ENCODE measurements at places on chromosomes 13 and 19.

GRCh38 chr19:940591-941291 is 14.9 kb downstream of the ARID3A start:
- peak; percentile 81 for DNase-seq

- peak; percentile 59 for DNase-seq
Measured at GRCh38 chr19:50465986-50466705, 10.2 kb upstream of the EMC10 start.

GRCh38 chr13:35255241-35255640 is 221.2 kb downstream of the MAB21L1 start:
- no peak for DNase-seq

GRCh38 chr19:3403489-3404323 is 37.3 kb downstream of the NFIC start:
- DNase-seq, result peak; percentile 94

DNA sequence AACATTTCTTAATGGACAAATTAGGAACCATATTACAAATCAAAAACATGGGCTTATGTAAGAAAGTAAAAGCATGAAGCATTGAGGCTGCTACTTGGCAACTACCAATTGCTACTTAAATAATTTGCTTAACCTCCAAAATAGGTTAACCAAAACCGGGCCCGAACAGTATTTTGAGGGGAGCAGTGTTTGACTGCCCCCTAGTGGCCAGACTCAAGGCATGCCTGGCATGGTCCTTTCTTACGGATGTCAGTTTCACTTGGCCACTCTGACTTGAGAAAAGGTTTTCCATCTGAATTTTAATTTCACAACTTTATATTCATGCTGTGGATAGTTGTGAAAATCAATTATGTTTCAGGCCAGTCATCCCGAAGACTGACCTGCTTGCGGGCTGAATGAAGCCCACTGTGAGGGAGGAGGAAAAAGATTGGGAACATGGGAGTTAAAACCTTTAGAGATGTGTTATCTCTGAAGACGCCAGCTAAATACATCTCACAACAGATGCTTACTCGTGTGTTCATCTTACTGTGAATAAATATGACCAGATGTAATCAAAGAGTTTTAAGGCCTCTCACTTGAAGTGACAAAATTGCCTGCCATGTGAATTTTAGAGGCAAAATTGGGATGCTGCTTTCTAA is 2.9 kb downstream of the RXFP2 start:
- peak; percentile 77 for DNase-seq

GRCh38 chr19:4430760-4431159 is 26.8 kb downstream of the UBXN6 start:
- DNase-seq, result no peak

- DNase-seq, result no peak
Measured at GRCh38 chr19:12763100-12763499, 11.5 kb downstream of the BEST2 start.

DNA sequence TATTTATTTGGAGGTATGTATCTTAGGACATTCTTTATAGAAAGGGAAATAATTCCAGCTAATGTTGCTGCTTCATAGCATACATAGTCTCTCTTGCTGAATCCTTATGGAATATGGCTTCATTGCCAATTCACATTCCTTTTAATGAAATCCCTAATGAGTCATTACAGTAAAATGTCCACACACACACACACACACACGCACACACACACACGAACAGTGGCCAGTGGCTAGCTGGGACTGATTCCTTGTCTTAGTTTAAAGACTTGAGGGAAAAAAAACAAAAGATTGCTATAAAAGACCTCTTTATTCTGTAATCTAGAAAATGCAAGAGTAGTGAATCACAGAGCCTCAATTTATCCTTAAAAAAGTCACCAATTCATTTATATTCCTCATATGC is 301.6 kb downstream of the SLITRK6 start:
- peak; percentile 72 for DNase-seq

GRCh38 chr13:66624302-66624701 is 605.8 kb downstream of the PCDH9 start:
- no peak for DNase-seq

GRCh38 chr19:5333581-5334365 is 6.8 kb downstream of the PTPRS start:
- no peak for DNase-seq

- peak; percentile 59 for DNase-seq
Measured at GRCh38 chr19:1016647-1017114, 4.2 kb downstream of the TMEM259 start.

- DNase-seq, result no peak
Measured at GRCh38 chr19:5225486-5226345, 114.9 kb downstream of the PTPRS start.

DNA sequence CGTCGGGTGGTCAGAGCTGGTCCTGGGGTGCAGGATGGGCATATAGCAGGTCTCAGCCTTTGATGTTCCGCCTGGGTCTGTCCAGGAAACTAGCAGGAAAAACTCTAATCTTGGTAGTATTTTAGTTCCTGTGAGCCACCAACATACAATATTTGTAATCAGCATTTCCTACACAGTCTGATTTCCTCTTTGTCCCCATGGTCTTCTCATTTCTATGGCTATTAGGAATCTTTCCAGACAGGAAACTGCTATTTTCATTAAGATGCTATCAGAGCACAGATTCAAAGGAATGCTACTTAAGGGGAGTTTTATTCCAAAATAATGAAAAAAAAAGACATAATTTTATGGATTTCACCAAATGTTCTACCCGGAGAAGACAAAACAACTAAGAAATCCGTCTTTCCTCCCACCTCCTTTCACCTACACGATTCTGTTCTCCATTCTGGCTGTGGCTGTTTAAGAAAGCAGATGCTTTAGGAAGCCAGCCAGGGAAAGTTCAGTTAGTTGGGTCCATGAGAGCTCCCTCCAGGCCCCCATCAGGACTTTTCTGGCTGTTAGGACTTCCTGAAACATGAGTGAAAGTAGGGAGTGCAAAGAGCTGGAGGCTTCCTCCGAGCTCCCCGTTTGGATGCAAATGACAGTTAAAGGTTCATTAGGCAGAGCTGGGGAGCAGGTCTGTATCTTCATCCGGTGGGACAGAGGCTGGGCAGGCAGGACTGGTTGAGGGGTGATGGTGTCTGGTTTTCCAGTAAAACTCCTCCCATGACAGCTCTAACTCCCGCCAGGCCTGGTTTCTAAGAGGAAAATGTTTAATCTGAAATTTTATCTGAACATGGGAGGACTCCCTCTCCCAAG is 36.3 kb downstream of the SHISA2 start:
- no peak for DNase-seq

GRCh38 chr19:18610245-18610555 is 2.5 kb upstream of the TMEM59L start:
- no peak for DNase-seq

GRCh38 chr19:45575216-45575615 is 9.4 kb downstream of the OPA3 start:
- DNase-seq, result no peak

GRCh38 chr19:6480848-6481415 is 655 bp downstream of the DENND1C start:
- DNase-seq, result no peak

- no peak for DNase-seq
Measured at GRCh38 chr19:38130399-38130798, 93.6 kb downstream of the DPF1 start.

GRCh38 chr13:49315756-49316482 is 68.2 kb downstream of the CDADC1 start:
- no peak for DNase-seq

DNA sequence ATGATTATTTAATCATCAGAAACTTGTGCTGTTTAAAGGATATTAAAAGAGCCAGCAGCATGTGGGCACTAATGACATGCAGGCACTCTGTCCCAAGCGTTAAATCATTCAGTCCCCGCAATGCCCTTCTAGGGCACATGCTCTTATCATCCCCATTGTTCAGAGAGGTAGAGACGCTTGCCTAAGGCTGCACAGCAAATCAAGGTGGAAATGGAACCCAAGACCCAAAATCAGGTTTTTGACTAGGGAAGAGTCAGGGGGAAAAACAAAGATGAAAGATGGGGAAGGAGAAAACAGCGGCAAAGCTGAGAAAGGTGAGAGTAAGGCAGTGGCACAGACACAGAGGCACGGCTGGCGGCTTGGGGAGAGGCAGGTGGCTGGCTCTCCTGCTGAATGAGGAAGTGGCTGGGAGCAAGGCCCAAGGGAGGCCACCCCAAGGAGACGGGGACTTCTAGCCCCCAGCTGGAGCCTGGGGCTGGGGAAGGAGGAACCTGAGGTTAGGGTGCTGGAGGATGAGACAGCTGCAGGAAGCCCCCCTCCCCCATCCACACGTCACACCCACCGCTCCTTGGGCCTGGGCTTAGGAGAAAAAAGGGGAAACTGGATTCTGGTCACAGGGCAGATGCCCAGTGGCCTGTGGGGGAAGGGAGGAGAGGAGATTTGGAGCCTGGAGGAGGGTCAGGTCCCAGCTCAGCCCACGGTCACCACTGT is 1.0 kb upstream of the TYROBP start:
- no peak for DNase-seq

- peak; percentile 32 for DNase-seq
Measured at GRCh38 chr13:40120288-40120687, 464.8 kb downstream of the COG6 start.

GRCh38 chr13:83215627-83216026 is 666.6 kb downstream of the SLITRK1 start:
- no peak for DNase-seq

DNA sequence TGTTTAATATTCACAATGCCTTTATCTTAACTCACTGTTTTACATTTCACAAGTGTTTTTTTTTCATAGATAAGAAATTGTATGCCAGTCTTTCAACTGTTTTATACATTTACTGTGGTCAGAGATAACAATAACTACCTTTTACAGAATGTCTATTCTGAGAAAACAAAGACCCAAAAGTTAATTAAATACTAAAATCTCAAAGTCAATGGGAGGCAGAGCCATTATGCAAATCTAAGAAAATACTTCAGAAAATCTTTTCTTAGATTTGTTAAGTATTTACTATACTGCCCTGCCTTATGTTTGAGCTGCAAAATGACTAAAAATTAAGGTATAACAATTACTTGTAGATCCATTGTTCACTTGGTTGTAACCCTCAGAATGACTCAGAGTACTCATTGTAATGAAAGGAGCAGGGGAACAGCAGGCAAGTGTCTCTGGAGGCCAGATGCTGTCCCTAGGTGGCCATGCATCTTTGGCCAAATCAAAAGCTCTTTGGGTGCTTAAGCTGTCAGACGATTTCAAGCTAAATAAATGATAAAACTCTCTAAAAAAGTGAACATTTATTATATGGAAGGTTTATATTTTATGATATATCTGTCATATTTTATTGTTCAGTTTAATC is 770.1 kb upstream of the PCDH20 start:
- DNase-seq, result no peak

DNA sequence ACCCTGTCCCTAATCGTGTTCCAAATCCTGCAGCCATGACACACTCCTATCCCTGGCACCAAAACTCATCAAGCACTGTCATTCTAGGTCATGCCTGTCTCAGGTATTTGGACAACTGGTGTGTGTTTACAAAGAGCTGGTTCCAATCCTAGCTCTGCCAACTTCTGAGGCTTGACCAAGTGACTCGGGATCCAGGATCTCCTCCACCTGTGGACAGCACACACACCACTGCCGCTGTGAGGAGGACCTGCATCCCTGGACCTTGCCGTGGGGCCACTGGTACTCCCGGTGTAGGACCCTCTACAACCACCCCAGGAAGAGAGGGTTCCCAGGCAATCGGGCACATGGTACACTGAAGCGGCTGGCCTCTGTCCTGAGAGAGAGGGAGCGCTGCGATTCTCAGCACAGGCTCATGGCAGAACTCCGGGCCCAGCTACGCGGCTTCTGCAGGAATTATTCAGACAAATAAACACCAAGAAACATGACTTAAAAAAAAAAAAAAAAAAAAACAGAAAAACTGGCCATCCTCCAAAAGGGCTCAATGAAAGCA is 20.4 kb downstream of the MLLT1 start:
- DNase-seq, result no peak

GRCh38 chr13:111661052-111661451 is 340.6 kb downstream of the TEX29 start:
- DNase-seq, result no peak

DNA sequence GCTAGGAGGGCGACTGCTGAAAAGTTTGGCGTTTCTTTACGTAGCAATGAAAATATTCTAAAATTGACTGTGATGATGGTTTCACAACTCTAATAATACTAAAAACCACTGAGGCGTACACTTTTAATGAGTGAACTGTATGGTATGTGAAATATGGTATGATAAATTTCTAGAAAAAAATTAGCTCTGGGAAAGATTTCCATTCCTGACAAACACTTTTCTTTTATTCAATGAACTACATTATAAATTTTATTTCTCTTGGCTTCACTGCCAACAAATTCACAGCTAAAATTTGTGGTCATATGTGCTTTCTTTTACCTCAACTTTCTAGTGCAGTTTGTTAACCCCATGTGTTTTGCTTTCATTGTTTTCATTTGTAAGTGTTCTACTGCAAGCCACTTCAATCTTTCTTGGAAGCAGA is 11.1 kb downstream of the ZC3H13 start:
- no peak for DNase-seq

- DNase-seq, result peak; percentile 74
Measured at GRCh38 chr13:21079761-21080592, 18.6 kb upstream of the LATS2 start.

DNA sequence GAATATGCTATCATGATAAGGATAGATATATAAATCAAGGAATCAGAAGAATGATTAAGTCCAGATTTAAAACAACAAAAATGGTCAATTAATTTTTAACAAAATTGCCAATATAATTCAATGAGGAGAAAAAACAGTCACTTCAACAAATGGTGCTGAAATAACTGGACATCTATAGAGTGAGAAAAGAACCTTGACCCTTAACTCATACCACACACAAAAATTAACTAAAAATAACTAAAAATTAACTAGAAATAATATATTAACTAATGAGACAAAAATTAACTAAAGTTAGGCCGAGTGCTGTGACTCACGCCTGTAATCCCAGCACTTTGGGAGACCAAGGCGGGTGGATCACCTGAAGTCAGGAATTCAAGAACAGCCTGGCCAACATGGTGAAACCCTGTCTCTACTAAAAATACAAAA is 9.5 kb downstream of the LGALS7 start:
- no peak for DNase-seq

DNA sequence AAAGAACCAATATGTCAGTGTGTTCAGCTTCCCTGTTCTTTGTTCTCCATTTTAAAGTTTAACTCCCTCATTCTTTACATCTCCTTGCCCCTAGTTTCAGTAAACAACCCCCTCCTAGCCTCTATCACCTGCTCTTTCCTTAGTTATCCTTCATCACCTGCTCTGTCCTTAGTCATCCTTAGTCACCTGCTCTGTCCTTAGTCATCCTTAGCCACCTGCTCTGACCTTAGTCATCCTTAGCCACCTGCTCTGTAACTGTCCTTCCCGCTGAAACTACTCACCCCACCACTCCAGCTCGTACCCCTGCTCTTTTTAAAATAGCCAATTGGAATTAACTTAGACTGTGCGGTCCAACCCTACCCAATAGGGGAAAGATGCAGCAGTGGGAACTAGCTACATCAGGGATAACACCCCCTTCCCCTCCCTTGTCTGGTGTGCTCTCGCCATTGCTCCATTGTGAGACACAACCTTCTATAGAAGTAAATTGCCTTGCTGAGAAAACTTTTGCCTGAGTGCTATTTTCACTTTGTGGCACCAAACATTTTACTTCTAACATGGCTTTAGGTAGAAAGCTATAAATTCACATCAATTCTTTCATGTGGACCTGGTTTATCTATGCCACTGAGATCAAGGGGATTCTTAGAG is 16.2 kb downstream of the EDNRB start:
- DNase-seq, result no peak
